ENCODE measurements at places on chromosomes 1 and 21.

DNA sequence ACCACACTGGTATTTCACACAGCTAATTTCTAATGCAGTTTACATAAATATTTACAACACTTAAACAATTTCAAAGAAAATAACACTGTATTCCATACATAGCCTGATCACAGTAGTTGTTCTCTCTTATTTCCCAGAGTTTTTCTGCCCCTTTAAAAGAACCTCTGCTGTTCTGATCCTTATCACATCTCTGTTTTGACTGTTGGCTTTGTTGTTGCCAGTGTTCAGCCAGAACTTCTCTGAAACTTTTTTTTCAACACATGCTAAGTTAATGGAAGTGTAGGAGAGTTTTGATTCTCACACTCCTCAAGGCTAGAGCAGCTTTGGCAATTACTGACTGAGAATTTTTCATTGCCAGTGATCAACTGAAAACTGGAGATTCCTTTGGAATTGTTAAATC, 11.1 kb downstream of the SELE start:
- no peak for DNase-seq

GRCh38 chr1:61171974-61172373, 89.6 kb downstream of the NFIA start:
- DNase-seq, result no peak

DNA sequence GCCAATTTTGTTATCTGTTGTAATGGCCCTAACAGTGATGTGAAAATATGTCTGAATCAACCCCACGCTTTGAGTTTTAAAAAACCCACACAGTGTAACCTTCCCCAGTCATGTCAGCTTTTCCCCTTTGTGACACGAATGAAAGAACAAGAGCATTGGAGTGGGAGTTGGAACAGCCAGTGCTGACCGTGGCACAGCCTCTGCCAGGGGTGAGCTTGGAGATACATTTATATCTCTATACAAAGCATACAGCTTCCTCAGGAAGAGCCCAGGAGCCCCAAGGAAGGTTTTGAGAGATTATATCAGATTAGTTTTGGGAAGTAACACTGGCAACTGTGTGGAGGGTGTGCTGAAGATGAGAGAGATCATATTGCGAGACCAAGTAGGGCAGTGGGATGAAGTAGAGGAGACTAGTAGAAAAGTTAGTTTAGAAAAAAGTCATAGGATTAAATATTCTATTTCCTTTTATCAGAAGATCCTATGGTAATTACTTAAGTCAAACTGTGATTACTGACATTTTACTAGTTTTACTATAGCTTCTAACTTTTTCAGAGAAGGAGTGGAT, 15.9 kb downstream of the LRRC8B start:
- DNase-seq, result no peak

DNA sequence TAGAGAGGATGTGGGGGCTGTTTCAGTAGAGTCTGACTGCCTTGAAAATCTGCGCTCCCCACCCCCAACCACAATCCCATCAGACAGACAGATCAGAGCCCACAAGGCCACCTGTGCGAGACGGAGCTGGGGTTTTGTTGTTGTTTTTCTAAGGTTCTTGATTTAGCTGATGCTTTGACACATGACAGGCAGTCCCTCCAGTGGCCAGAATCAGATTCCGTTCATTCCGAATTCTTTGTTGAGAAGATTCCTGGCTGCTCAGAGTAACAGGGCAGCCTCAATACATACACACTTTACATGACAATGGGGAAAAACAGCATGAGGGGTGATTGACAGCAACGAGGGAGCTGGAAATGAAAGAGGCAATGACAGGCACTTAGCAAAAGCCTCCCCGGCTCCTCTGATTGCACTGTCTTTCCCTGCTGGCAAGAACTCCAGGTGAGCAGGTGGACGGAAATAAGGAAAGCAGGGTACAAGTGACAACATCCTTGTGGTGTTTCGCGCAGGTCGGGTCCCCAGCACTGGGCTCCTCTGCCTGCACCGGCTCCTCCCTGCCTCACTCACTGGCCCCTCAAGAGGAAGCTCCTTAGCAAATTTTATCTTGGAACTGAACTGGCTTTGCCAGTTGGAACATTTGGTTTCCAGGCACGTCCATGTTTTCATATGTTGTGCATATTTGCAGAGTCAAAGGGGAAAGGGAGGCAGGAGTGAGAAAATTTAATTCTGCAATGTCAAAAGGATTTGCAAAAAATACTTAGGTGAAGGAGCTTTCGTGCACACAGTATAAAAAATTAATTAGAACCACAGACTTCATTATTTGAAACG, 148.7 kb downstream of the PGBD5 start:
- no peak for DNase-seq

DNA sequence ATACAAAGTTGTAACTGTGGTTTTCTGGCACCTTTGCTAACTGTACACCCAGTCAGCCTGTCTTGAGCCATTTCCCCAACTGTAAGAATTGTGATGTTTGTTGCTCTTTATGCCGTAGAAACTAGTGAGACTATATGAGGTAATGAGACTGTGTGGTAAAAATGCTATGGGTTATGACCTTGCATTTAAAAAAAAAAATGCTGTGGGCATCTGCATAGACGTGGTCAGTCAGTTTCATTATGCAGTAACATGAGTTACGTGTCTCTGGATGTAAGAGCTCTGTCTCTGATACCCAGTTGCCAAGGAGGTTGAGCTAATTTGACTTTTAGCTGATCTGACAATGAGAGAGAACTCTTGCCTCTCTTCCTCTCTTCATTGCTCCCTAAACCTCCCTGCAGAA, 80.6 kb upstream of the LAMC2 start:
- DNase-seq, result no peak

- no peak for DNase-seq
Observed at GRCh38 chr21:26966649-26967061, 233 bp downstream of the ADAMTS5 start.

DNA sequence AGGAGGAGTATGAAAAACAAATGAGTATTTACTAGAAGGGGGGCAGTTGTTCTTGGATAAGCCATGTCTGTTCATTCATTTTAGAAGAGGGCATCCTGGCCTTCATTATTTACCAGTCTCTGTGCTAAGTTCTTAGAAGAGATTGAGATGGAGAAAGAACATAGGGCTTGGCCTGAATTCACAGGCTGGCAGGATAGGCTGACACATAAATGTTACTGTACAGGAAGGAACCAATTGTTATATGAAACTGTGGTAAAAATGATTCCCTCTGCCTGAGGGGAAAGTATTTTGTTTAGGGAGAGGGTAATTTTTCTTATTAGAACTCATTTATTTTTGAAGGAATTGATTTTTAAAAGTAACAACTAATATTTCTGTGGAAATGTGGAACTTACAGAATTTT, 99.5 kb downstream of the MAN1A2 start:
- no peak for DNase-seq

DNA sequence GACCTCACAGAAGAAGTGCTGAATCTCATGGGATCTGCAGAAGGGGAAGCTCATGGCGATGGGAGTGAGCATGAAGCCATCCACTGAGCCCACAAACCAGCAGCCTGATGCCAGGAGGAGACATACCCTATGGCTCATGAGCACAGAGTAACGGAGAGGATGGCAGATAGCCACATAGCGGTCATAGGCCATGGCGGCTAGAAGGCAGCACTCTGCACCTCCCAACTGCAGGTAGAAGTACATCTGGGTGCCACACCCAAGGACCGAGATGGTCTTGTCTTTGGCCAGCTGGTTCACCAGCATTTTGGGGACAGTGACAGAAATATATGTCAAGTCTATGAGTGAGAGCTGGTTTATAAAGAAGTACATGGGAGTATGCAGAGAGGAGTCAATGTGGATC, 4.3 kb downstream of the OR2T10 start:
- DNase-seq, result no peak

- DNase-seq, result no peak
Observed at GRCh38 chr1:231236208-231236591, 4.8 kb upstream of the GNPAT start.

GRCh38 chr1:187971851-187972250, 1143.1 kb downstream of the PLA2G4A start:
- no peak for DNase-seq

DNA sequence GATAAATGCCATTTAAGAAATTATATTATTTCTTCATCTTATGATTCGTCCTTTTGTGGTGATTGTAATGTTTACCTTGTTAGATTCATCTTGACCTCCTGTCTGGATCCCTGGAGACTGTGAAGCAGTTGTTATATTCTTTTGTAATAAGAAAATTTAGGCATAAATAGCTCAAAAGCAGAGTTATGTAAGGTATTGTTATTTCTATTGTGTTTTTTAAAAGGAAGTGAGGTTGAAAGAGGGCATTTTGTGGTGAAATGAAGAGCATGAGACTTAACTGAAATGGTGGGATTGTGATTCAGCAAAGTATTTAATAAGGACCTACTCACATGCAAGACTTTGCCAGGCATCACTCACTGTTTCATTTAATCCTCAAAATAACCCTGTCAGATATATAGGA, 104.0 kb downstream of the PDE4B start:
- DNase-seq, result no peak
